ENCODE measurements at places on chromosomes 13 and 19.

DNA sequence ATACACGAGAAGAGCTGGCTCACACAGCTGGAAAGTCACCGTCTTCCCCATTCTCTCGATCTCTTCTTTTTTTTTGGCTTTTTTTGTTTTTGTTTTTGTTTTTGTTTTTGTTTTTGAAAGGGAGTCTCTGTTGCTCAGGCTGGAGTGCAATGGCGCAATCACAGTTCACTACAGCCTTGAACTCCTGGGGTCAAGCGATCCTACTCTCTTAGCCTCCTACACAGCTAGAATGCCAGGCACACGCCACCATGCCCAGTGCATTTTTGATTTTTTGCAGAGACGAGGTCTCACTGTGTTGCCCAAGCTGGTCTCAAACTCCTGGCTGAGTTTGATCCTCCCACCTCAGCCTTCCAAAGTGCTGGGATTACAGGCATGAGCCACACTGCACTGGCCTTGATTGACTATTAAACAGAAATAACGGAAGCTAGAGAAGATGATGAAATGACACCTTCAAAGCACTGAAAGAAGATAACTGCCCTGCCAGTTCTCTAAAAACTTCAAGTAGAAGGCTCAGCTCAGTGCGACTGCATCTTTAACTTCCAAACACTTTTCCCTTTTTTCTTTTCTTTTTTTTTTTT, 4.0 kb downstream of the FXYD3 start:
- no peak for DNase-seq

GRCh38 chr13:111886217-111886945, 180.6 kb upstream of the SOX1 start:
- DNase-seq, result no peak

- DNase-seq, result no peak
Observed at GRCh38 chr19:51637362-51637978, 7.3 kb upstream of the SIGLEC5 start.

- DNase-seq, result no peak
Observed at GRCh38 chr19:56885173-56885985, 44.9 kb upstream of the PEG3 start.

- no peak for DNase-seq
Observed at GRCh38 chr19:3509566-3509989, 3.5 kb downstream of the FZR1 start.

- no peak for DNase-seq
Observed at GRCh38 chr19:23823952-23824389, 65.3 kb upstream of the ZNF681 start.

- no peak for DNase-seq
Observed at GRCh38 chr13:111126509-111126908, 11.4 kb downstream of the ARHGEF7 start.

DNA sequence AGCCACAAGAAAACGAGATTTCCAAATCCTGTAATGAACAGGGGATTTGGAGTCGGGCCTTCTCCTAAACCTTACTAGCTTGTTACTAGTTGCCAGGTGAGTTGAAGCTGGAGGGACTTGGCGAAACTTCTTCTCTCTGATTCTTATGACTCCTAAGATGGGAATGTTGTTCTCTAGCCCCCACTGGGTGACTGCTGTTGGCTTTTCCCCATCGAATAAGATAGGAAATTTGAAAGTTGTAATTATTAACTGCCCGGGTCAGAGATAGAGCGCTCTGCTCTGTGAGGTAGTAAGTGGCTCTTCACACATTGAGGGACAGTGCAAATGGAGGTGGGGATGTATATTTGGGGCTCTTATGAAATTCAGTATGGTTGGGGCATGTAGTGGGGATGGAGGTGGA, 111.2 kb upstream of the MBNL2 start:
- DNase-seq, result no peak

DNA sequence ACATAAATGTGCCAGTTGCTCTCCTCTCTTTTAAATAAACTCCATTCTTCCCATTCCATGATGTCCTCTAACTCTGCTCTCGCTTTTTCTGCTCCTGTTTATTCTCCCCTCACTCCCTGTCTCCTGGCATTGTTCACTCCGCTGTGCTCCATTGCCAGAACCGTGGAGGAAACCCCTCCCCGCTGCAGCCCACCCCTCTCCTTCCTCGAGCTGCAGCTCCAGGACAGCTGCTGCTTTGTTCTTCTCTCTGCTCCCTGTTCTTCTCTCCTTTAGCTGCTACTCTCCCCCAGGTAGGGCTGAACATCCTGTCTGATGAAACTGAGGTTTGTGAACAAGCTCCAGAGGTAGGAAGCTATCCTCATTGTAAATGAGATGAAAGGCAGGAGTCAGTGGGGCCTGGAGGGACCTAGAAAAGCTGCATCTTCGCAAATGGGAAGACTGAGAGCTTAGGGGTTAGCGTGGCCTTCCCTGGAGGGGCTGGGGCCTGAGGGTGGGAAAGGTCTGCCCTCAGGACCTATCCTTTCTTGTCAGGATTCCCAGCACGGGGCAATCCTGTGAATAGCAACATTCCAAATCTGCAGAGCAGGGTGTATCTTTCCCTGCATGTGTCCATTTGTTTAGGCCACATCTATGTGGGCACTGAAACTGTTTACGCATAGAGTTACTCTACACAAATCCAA, 243.7 kb downstream of the DNAJC15 start:
- no peak for DNase-seq

GRCh38 chr19:1769645-1769985, 16.3 kb downstream of the ONECUT3 start:
- DNase-seq, result no peak

DNA sequence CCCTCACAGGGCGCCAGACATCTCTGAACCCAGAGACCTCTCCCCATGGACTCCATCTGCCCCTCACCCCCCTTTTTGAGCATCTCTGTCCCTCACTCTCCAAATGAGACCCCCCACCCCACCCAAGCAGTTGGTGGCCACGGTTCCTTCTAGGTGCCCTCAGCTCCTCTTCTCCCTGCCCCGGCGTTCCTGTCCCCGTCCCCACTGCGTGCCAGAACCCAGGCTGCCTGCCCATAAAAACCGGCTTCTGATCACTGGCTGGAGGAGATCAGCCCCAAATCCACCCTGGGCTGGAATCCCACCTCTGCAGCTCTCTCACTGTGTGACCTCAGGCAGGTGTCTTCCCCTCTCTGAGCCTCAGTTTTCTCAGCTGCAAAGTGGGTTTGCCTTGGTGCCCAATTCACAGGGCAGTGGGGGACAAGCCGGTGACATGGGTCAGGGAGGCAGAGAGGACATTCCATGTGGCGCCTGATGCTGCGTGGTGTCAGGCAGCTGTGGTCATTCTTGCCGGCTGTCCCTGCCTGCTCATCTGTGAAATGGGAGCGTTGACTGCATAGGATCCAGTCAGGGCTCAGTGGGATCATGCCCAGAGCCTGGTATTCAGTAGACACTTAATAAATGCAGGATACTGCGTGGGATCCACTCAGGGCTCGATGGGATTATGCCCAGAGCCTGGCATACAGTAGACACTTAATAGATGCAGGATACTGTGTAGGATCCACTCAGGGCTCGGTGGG, 25.5 kb downstream of the SMIM24 start:
- no peak for DNase-seq

- DNase-seq, result no peak
Observed at GRCh38 chr19:35487656-35488182, 2.5 kb downstream of the KRTDAP start.

GRCh38 chr13:50421473-50422130, 406.4 kb downstream of the KCNRG start:
- no peak for DNase-seq

- DNase-seq, result no peak
Observed at GRCh38 chr13:30120133-30120822, 187.1 kb downstream of the KATNAL1 start.

DNA sequence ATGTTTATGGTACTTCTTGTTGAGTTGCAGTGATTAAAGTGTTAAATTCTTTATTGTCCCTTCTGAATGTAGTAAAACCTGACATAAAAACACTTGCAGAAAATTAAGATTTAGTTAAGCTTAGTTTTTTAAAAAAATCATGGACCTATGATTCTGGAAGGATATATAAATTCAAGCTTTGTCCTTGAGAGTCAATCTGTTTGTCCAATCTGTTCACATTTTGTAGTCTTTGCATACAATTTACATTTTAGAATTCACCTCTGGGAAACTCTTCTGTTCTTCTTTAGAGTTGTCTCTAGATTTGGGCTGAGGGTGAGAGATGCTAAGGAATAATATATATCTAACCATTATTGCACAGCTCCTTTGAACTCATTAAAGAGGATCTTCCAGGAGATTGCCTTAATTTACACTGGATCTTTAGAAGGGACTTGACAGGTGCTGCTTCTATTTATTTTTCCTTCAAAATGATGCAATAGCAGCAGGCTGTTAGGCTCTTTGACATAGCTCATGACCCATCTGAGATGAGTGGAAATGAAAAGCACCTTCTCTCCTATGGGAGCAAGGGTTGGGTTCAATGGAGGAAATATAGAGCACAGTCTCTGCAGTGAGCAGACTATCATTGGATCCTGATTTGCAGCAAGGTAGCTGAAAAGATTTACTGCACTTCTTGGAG, 433.9 kb downstream of the GPC6 start:
- DNase-seq, result no peak

GRCh38 chr19:53892981-53893325, 11.0 kb downstream of the PRKCG start:
- DNase-seq, result no peak

GRCh38 chr13:43270130-43270830, 246.9 kb downstream of the DNAJC15 start:
- no peak for DNase-seq

- DNase-seq, result no peak
Observed at GRCh38 chr13:100559886-100560285, 28.7 kb downstream of the GGACT start.

DNA sequence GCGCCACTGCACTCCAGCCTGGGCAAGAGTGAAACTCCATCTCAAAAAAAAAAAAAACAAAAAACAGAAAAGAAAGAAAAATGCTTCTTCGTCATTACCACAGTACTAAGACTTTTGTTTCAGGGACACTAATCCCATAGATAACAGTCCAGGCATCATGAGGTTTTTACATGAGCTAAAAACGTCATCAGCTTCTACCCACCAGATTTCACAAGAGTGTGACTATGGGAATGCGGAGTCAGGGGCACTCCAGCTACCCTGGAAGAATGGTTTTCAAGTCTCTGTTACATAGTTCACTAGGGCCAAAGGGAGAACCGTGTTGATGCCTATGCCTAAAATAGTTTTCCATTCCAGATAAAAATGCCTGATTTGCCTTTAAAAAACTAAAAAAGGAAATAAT, 33.2 kb downstream of the RAB20 start:
- no peak for DNase-seq

DNA sequence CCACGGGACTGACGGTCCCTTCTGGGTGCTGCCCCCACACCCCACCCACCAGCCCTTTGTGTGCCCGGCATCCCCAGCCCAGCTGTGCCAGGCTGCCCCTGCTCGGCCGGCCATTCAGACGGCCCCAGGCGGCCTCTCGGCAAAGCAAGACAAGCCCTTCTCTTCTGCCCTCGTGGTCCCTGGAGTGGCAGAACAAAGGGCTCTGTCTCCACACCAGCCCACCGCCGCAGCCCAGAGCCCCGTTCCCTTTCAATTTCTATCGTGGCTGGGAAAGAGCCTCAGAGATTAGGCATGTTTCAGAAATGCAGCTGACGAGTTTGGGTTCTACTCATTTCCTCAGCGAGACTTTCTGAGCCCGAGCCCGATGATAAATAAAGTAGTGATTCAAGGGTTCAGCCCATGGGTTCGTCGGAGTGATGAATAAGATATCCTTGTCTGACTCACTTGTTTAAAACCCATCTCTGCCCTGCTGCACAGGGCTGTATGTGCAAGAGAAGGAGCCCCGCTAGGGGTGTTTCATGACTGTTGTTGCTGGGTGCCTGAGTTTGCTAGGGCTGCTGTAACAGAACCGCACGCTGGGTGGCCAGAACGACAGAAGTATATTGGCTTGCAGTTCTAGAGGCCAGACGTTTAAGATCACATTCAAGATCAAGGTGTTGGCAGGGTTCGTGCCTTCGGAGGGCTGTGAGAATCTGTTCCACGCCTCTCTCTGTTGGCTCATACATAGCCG, 4.3 kb downstream of the MYO9B start:
- DNase-seq, result peak; percentile 60

- no peak for DNase-seq
Observed at GRCh38 chr13:50805805-50806204, 37.7 kb downstream of the DLEU7 start.

DNA sequence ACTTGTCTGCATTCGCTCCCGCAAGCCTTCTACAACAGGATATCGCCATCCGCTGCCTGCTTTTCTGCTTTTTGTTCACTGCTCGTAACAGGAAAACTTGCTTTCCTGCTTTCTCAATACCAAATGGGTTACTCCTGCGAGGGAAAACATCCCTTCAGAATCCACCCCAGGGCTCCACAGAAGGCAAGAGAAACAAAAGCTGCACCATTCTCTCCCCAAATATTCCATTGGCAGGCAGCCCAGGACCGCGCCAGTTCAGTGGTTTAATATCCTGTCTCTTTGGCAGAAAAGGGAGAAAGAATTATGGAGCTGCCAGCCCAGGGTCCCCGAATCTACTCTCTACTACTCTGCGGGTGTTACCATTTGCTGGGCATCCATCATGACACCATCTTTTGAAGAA, 84.7 kb upstream of the DOCK9 start:
- DNase-seq, result no peak

- DNase-seq, result no peak
Observed at GRCh38 chr19:46745521-46746280, at the start of gene FKRP. FKRP (plus strand) TSS chr19:46746057; CDS start chr19:46755451, 9,394 bp downstream.

GRCh38 chr13:45696610-45697226, 5.4 kb upstream of the CBY2 start:
- DNase-seq, result no peak

DNA sequence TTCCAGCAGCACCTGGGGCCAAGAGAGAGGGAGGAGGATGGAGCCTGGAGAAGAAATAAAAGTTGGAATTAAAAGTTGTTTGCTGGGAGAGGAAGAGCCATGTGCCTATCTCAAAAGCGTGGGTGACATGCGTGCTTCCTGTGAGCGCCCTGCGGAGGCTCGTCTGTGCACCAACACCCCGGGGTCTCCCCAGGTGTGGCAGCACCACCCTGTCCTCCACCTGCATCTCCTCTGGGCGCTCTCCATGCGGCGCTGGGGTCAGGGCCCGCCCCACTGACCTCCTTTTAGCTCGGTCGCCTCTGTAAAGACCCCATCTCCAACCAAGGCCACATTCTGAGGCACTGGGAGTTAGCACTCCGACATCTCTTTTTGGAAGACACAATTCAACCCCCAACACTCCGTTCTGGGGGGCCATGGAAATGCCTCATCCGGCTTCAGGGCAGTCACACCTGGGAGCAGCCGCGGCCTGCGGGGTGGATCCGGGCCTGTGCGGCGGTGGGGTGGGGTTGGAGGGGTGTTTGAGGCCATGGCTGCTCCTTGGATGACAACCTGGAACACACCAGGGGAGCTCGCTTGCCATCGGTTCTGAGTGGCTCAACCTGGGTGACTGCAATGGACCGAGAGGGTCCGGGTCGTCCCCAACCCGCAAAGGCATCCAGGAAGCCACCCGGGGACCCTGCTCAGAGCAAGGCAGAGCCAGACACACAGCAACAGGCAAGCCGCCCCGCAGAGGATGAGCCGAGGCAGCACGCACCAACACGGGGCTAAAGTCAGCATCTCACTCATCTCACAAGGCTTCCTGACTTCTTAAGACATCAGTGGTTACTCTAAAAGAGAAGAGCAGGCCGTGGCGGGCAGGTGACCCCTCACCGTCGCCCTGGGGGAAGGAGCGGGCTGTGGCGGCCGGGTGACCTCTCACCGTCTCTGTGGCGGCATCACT, 79.4 kb upstream of the MCF2L start:
- no peak for DNase-seq

GRCh38 chr19:1794424-1795172, 17.5 kb downstream of the ATP8B3 start:
- DNase-seq, result no peak

Measured in activated CD4-positive, CD25-positive, alpha-beta regulatory T cell (primary cell).